HuH-7.5 (cell line): ENCODE measurements at places on chromosomes 5 and 9.

DNA sequence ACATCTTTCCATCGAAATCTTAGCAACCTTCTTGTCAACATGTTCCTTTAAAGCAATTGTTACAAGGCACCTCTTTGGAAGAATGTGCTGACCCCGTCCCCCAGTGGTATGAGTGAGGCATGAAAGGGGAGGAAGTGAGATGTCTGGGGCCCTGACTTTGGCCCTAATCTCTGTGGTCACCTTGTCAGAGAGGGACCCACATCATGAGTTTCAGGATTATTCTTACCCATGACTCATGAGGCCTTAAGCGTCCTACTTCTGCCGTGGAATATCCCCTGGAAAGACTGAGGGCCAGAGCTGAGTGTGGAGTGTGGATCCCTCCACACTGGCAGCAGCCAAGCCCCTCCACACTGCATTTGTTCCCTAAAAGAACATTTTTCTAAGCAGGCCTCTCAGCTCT lies 81.2 kb downstream of the FSTL4 start:
- DNase-seq: no peak

- no peak for DNase-seq
Observed at GRCh38 chr5:33330992-33331391, 109.8 kb upstream of the TARS1 start.

DNA sequence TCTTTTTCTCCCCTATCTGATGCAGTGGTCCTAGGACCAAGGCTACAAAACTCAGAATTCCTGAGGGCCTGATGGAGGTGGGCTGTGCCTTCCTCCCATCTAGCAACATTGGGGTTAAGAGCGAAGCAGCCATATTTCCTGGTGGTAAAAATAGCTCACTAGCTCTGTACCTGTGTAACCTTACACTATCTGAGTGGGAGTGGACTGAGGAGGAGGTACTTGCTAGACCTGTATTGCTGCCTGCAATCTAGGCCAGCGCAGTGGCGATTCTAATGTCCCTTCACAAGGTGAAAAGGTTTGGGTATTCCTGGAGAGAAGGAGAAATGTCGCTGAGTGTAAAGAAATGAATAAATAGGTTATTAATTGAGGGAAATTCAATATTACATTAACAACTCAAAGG lies 80.2 kb upstream of the LIFR start:
- no peak for DNase-seq

DNA sequence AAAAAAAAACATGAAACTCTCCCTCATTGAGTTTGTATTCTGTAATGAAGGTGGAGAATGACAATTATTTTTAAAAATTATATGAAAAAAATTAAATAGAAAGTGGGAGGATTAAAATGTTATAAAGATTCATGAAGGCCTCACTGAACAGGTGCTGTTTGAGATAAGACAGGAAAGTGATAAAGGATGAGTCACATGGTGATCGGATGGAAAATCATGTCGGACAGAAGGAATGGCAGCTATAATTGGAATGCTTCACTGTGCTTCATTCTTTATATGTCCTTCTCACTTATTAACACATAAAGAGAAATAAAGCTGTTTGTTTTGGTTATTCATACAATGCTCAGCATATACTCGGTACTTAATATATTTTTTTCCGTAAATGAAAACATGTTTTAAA lies 464.5 kb upstream of the RGMB start:
- no peak for DNase-seq

GRCh38 chr5:72702881-72703434 lies 113.5 kb upstream of the TNPO1 start:
- no peak for DNase-seq

- DNase-seq: no peak
Observed at GRCh38 chr5:132102101-132102701, 28.6 kb downstream of the CSF2 start.

DNA sequence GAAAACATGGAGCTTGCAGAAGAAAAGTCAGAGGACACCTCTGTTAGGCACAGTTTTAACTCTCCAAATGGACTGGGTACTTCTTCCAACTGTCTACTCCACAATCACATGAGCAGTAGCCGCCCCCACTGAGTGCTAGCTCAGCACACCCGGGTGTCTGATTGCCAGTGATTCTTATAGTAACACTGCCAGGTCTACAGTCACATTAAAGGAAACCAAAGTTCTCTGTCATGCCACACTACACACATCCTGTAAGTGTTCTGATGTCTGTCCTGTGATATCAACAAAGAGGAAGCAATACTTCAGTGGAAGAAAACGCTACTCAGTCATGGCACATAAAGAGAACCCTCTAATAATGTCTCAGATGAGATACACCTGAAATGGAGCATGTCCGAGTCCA lies at the start of gene HAVCR2:
Gene HAVCR2, minus strand, starts transcription at position 69 of the 400 bp plus-strand sequence. Its CDS starts 61 bp downstream, at position 8.
- no peak for DNase-seq
